Activated T-cell treated with anti-CD3 and anti-CD28 coated beads for 4 hours (primary cell): ENCODE measurements at places on chromosomes 2 and 18.

- DNase-seq = no peak
Measured at GRCh38 chr2:95531254-95531771, 46.8 kb upstream of the TRIM43B start.

- no peak for DNase-seq
Measured at GRCh38 chr2:140454717-140455116, 1674.5 kb upstream of the NXPH2 start.

- DNase-seq = no peak
Measured at GRCh38 chr2:107595749-107596148, 230.9 kb upstream of the RGPD4 start.

GRCh38 chr2:100563407-100564247, 834 bp downstream of the PDCL3 start:
- no peak for DNase-seq

DNA sequence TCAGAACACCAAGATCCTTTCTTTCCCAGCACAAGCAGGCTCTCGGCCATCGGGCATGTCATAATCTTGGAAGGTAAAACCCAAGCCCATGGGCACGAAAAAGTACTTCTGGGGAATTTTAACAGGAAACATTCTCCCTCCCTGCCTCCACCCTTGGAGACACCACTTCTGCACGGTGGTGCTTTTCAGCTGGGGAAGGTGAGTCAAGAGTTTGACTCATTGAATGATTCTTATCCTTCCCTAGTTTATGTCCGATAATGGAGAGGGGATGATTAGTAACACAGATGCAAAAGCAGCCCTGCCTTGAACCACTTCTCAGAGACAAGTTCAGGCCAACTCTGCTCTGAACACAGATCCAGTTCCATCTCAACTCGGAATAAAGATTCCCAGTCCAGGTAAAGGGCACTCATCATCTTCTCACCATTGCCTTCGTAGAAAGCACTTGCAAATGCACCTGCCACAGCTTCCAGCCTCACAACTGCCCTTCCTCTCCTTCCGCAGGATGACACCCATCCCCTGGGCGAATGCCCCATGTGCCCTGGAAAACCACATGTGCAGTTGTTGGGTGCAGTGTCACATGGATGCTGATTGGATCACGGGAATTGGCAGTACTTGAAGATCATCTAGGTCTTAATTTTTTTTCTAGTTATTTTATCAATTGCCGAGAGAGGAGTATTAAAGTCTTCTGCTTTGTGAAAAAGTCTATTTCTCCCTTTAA, 136.2 kb downstream of the PXDN start:
- no peak for DNase-seq
